ENCODE measurements at places on chromosomes 3 and 15.

GRCh38 chr3:101781166-101781565 is 2.2 kb downstream of the NXPE3 start:
- no peak for DNase-seq

DNA sequence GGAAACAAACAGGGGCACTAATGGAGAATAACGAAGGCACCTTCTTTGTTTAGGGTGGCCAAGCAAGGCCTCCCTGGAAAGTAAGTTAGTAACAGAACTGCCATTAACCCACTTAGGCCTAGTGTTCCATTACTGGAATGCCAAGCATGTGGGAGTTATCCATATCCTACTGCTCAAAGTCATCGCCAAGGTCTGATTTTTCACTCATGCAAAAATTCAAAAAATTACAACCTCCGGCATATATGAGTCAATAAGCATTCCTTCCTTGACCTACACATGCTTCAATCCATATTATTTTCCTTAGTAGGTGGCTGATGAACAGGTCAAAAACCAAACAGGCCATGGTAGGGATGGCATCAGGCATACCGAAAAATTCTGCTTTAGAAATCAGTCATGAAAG is 1097.2 kb downstream of the FHIT start:
- DNase-seq = no peak

DNA sequence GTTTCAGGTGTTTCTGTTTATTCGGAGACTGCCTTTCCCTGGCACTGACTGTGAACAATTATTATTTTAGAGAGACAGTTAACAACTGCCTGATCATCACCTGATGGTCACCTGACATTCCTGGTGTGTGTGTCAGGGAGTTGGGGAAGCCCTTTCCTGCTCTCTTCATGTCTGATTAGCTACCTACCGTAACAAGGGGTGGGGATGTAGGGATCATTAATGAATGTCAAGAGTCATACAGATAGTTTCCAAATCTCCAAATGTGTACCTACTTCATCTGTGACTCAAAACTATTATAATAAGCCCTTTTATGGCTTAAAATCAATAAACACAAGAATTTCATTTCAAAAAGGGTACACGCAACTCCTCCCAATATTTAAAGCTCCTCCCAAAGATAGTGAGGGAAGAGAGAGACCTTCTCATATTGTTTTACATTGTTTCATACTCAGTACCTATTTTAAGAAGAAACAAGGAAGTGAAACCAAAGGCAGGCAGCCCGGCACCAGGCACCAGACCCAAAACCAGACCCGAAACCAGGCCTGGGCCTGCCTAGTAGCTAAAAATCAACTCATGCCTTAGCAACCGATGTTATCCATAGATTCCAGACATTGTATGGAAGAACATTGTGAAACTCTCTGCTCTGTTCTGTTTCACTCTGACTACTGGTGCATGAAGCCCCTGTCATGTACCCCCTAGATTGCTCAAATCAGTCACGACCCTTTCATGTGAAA is 844.9 kb upstream of the ALCAM start:
- no peak for DNase-seq

DNA sequence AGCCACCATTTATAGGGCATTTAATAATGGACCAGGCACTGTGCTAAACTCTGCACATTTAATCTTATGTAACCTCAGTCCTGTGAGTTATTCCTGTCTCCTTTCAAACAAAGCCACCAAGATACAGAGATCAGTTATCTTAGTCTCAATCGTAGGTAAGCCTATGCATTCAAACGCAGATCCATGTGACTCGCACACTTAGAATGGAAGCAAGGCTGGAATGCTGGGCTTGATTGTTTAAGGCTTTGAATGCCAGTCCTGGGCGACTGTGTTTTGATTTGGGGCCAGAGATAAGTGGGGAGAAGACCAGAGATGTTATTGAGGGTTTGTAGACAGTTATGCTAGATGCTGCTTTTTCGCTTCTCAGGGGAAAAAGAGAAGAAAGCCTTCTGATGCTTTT is 22.2 kb downstream of the MED12L start:
- no peak for DNase-seq

- DNase-seq = no peak
These were observed 41.5 kb downstream of the MAPK6 start for GRCh38 chr15:52060501-52060900.

DNA sequence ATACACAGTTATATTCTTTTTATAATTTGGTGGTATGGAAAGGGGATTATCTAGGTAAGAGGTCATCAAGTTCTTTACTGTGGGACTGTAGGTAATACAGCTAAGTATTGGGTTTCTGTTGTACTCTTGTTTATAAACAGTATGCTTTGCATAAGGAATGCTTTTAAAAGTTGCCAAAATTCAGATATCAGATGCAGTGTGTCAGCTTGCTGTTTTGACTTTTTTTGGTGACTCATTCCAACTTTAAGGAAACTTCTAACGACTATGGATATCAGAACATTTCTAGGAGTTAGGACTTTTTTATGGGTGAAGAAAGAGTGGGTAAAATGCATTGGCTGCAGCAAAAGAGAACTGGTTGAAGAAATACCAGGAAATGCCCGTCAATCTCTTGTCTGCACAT is 2.8 kb downstream of the SCAANT1 start:
- no peak for DNase-seq

DNA sequence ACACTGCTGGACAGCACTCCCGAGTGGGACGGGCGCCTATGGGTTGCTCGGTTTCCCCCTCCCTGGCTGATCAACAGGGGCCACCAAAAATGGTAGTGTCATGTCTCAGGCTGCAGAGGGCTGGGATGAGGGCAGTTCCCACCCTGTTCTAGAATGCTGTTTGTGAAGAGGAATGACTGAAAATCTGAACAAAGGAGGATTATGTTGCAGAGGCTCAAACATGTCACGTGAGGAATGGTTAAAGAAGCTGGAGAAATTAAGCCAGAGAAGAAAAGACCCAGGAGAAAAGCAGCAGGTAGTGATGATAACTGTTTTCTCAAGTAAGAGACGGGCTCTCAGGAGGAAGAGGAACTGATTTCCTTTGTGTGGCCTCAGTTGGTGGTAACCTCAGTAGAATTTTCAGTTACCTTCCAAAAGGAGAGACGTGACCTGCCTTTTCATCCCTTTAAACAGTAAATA is 10.4 kb downstream of the SPG21 start:
- no peak for DNase-seq

- no peak for DNase-seq
These were observed 156.4 kb upstream of the PPP2R3A start for GRCh38 chr3:135809021-135809634.

- no peak for DNase-seq
These were observed 200.5 kb downstream of the GOLGA6L6 start for GRCh38 chr15:20340931-20341661.

- DNase-seq = no peak
These were observed 79.4 kb downstream of the HES1 start for GRCh38 chr3:194215392-194215791.

GRCh38 chr15:41856262-41856661 is 17.6 kb downstream of the PLA2G4B start:
- DNase-seq = no peak

- DNase-seq = no peak
These were observed 4.0 kb downstream of the TMEM212 start for GRCh38 chr3:171847133-171847532.
